ENCODE measurements at places on chromosomes 4 and X.

GRCh38 chrX:129534816-129535578 lies 5.1 kb upstream of the OCRL start:
- DNase-seq = peak; percentile 32

DNA sequence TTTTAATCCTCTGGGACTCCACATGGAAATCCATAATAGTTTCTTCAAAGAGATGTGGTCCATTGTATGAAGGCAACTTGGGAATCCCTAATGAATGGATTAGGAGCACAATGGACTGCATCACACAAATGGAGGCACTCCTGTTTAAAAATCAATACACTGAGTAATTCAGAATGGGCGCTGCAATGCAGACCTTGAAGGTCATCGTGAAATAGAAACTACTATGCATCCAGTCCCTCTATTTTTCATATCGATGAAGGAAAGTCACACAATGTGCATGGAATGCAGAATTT lies 98.8 kb upstream of the EGFL6 start:
- DNase-seq = no peak

- DNase-seq = peak; percentile 73
These were observed 162.9 kb upstream of the USP9X start for GRCh38 chrX:40922307-40922706.

DNA sequence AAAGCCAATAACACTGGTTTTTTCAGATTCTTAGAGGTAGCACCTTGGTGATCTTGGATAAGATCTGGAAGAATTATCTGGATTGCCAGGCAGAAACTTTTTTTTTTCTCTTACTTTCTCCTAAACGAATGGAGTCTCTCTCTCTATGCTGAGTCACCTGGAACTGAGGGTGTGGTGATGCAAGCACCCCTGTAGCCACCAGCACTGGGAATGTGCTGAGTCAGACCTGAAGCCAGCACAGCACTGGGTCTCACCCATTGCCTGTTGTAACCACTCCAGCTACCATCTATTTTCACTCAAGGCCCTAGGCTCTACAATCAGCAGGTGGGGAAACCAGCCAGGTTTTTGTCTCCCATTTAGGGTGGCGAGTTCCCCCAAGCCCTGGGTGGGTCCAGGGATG lies 923.8 kb downstream of the RAPGEF2 start:
- peak; percentile 29 for DNase-seq

DNA sequence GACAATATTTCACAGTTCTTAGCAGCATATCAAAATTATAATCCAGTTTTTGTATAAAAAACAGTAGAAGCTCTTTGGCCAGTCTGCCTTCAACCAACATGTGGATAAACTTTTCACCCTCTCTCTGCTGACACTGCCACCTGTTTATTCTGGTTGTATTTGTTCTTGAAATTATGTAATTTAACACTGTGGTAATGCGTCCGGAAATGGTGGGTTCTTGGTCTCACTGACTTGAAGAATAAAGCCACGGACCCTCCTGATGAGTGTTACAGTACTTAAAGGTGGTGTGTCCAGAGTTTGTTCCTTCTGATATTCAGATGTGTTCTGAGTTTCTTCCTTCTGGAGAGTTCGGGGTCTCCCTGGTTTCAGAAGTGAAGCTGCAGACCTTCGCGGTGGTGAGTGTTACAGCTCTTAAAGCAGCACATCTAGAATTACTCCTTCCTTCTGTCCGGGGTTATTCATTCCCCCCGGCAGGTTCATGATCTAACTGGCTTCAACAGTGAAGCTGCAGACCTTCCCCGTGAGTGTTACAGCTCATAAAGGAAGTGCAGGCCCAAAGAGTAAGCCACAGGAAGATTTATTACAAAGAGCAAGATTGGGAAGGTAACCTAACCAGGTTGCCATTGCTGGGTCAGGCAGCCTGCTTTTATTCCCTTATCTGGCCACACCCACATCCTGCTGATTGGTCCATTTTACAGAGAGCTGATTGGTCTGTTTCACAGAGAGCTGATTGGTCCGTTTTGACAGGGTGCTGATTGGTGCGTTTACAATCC lies 15.7 kb downstream of the FAM184B start:
- DNase-seq = no peak

DNA sequence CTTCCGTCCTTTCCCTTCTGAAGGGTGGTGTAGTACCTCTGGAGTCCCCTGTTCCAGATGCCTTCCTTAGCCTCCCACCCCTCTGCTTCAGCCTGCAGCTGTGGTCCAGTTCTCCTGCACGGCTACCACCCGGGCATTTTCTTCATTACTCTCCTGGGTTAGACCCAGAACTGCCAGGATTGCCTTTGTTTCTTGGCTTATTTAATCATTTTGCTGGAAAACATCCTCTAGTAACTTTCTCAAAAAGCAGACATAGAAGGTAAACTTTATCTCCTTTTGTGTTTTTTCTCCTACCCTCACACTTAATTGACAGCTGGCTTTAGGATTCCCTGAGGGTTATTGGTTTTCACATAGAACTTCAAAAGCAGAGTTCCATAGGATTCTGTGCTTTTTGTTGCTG lies 20.2 kb downstream of the ANAPC4 start:
- no peak for DNase-seq

- DNase-seq = no peak
These were observed 127.5 kb upstream of the OTUD4 start for GRCh38 chr4:145307763-145308430.

DNA sequence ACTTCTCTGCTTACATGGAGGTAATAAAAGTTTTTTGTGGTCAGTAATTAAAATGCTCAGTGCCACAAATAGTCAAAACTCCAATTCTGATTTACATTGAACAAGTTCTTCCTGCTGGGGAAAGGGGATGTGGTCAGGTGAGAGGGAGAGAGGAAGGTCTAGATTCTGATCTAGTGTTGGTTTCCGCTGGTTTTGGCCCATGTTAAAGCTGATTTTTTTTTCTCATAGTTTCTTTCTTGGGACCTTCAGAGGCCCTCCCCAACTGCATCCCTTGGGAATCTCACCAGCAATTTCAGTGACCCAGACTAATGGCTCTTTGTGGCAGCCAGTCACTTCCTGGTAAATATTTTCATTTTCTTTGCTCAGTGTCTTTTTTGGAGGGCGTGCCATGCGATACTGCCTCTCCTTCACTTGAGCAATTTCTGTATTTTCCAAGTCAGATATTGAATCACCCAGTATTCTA lies 332.7 kb downstream of the RAPGEF2 start:
- no peak for DNase-seq

- DNase-seq = no peak
These were observed 246.8 kb upstream of the NWD2 start for GRCh38 chr4:36997727-36998126.

DNA sequence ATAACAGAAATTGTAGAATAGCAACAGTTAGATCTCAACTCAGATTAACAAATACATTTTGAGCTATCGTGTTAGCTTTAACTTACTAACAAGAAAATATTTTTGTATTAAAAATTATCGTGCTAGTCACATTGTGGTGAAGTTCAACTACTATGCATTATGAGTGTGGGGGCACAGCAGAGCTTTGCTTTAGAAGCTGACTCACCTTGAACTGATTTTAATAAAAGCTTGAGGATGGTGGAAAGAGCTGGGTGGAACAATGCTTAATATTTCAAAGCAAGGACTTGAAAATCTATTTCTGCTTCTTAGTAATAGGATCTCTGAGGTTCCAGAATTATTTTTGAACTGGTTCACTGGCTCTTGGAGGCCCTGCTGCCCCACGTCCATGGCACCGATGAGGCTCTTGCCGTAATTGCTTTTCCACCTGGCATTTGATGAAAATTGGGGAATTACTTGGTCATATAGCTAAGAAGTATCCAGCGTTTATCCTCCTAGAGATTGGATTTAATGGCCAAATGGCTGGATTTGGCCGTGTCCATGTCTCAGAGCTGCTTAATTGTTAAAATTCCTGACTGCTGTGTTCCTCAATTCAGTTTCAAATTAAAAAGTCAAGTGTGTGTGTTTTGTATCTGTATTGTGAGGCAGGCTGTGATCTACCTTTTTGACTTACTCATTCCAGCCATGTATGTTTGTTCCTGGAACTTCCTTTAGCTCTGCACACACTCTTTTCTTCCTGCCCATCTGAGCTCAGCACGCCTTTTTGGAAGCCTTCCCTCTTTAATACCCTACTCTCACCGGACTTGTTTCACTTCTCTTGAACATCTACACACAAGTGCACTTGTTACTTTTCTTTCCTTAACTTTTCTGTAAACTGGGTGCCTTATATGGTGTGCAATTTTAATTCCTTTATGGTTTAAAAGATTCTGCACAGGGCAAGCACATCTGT lies 66.6 kb upstream of the LIMCH1 start:
- DNase-seq = no peak

GRCh38 chr4:151314479-151314878 lies 10.9 kb downstream of the SH3D19 start:
- DNase-seq = no peak

GRCh38 chr4:42070463-42070862 lies 80.1 kb downstream of the SLC30A9 start:
- DNase-seq = no peak

GRCh38 chrX:46865281-46865680 lies 28.4 kb downstream of the RP2 start:
- DNase-seq = peak; percentile 53

DNA sequence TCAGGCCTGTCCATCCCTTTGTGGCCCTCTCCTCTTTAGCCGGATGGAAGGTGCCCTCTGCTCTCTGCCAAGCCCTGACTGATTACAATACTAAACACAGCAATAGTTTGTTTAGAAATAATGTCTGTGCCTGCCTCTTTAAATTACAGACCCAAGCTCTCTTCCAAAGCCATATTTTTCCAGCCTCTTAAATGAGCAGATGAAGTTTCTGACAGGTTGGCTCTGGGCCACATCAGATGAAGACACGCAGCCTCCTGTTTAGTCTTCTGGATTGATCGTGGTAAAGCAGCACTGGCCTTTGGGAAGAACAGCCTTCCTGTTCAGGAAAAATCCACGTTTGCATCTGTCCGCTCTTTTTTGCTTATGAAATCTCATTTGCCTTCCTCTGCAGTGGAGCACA lies 133.6 kb downstream of the CPE start:
- no peak for DNase-seq

DNA sequence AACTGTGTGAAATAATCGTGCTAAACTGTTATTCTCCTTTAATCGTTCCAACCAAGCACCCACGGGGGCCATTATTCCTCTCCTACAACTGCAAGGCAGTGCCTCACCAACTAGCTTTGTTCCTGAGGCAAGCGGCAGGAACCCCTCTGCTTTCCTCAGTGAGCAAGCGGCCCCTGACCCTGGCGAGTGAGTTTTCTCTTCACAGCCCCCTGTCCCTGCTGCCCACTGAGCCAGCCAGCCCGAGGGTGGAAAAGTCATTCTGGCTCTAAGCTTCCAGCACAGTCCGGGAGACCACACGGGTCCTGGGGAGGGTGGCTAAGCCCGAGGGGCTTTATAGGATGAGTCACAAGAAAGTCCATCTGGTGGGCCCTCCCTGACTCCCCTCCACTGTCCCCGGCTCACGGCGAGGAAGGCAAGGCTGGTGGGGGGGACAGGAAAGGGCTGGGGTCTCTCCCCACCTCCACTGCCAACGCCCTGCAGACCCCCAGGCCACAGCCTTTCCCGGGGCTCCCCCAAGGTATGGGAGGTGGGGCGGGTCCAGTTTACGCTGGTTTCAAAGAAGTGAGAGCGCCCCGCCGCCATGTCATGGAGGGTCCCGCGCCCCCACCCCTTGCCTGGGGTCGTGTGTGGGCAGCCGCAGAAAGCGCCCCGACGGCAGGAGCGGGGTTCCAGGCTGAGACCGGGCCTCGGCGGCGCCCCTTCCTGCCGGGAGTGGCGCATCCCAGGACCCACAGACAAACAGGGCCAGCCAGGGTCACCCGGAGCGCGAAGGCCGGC lies 45.0 kb downstream of the CPLX1 start:
- DNase-seq = no peak

DNA sequence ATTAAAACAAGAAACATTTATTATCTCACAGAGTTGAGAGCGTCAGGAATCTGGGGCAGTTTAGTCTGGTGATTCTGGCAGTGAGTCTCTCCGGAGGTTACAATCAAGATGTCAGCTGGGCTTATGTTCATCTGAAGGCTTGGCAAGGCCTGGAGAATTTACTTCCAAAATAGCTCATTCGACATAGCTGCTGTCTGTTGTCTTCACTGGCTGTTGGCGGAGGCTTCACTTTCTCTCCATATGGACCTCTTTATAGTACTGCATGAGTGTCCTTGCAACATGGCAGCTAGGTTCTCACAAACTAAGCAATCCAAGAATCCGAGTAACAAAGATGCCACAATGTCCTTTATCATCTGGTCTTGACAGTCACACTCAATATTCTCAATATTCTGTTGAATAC lies 70.2 kb upstream of the ADGRL3 start:
- no peak for DNase-seq

- DNase-seq = no peak
These were observed 77.6 kb downstream of the MXRA5 start for GRCh38 chrX:3268829-3269228.

- no peak for DNase-seq
These were observed 18.9 kb downstream of the SMC1A start for GRCh38 chrX:53403535-53403934.

DNA sequence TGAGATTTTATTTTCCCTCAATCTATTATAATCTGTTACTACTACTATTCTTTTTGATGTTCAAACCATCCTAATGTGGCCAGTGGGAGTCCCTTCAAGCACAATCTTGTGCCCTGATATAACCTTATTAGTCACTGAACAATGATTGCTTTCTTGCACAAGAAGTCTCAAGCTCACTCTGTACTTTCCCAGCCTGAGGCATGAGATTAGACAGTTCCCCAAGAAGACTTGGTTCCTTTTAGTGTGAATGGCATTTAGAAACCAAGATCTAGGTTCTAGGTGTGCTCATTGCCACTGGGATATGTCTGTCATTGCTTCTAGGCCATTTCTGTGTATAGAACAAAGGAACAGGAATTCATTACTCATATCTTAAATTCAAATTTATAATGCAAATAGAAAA lies 28.0 kb upstream of the RBM41 start:
- no peak for DNase-seq

DNA sequence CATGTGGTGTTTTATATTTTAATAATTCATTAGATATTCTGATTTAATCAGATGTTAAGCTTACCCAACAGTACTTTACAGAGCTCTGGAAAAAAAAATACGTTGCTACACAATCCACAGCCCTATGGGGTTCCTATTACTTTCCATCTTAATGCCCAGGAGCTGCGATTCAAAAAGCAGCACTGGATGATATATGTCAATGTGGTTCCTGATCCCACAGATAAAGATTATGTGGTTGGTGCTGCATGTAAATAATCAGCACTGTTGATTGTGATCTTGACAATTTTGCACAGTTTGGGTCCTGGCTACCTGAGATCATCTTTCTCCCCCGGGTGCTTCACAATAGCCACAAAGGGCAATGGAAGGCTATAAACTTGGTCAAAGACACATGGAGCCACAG lies 72.7 kb upstream of the DCLK2 start:
- no peak for DNase-seq

- DNase-seq = no peak
These were observed 319.8 kb upstream of the SLC7A11 start for GRCh38 chr4:138561906-138562305.
